AG10803 (cell line): ENCODE measurements at places on chromosomes 7 and 10.

DNA sequence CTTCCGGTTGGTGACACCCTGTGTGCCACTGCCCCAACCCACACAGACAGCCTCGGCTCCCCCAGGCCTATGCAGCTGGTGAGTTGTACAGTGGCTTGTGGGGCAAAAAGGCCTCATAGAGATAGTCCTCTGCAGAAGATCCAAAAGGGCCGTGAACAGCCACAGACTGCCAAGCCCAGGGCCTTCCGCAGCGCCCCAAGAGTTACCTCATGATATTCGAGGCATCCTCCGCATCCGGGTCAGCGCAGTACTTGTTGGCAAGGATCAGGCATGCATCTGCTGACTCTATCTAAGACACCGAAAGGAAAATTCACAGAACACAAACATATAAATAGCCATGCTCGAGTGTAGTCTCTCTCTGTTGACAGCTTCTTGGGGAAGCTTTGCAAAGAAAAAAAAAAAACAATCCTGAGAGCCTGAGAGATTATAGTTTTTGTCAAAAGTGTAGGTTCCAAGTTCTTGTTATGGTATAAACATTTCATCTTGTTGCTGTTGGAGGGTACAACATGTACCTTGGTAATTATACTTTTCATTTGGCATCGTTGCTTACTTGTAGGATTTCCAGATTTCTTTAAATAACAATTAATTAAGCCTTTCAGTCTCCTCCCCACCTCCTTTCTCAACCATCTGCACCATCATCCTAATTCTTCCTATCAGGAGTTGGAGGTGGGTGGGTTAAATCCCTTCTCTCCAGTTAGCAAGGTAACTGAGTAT, 553.0 kb downstream of the KCNMA1 start:
- peak; percentile 4 for DNase-seq

GRCh38 chr7:36084485-36085091, 68.5 kb upstream of the EEPD1 start:
- peak; percentile 58 for DNase-seq

DNA sequence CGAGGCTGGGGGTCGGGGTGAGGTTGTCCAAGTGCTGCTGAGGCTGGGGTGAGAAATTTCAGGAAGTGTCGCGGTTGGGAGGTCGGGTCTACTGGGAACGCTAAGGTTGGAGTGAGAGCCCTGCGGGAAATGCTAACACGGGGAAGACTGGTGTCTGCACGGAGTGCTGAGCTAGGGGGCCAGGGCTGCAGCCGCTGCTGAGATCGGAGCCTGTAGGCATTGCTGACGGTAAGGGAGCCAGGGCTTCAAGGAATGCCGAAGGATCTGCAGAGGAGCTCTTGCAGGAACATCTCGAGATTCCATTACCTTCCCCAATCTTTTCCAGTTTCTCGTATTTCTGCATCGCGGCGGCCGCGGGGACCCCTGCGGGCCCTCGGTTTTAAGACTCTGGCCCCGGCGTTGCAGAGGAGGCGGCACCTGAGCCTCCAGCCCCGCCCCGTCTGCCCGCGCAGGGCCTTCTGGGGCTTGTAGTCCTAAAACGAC, at the start of gene CDK5:
Gene CDK5, minus strand, starts transcription at position 392 of the 483 bp plus-strand sequence. Its CDS starts 49 bp downstream, at position 343.
- no peak for DNase-seq

DNA sequence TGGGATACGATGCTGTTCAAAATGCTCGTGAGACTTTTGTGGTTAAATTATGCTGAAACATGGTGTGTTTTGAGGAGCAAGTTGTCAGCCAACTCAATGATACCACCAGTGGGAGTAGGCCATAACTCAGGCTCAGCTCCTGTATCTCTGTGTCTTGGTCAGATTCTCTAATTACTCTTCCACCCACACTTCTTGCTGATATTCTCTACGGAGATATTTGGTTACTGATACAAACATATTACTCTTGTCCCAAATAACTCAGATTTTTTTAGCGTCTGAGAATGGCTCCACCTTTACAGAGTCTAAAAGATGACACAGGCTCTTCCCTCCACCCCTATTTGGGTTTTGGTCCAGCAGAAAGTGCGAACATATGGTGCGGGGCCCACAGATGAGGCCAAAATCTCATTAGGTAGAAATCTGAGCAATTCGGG, 168.9 kb downstream of the PKD1L1 start:
- no peak for DNase-seq

DNA sequence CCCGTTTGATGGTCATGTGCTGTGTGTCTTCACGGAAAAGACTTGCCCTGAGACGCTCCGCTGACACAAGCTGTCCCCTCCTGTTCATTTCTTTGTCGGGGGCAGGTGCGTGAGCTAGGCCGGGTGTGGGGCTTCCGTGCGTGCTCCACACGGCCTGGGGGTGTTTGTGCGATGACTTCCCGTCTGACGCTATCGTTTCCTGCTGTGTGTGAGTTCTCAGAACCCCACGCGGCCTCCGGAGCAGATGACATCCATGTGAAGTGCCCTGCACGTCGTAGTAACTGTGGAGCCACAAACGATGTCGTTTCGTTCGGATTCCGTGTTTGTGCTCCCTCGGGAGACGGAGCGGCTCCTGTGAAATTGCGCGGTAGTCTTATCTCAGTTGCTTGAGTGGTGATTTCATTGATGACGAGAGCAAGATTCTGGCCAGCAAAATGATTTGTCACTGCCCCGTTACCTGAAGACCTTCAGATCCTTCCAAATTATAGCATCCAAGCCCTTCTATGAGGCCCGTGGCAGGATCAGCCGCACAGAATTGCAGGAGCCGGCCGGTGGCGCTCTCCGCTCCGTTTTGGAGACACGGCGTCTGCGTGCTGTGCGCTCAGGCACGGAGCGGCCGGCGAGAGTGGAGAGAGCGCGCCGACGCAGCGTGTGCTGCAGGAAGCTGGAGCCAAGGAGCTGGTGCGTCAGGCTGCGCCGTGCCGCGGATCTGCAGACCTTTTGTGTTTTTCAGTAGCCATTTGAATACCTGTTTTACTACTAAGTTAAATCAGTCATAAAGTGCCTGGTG, 94.9 kb downstream of the NKX6-2 start:
- DNase-seq, result no peak

DNA sequence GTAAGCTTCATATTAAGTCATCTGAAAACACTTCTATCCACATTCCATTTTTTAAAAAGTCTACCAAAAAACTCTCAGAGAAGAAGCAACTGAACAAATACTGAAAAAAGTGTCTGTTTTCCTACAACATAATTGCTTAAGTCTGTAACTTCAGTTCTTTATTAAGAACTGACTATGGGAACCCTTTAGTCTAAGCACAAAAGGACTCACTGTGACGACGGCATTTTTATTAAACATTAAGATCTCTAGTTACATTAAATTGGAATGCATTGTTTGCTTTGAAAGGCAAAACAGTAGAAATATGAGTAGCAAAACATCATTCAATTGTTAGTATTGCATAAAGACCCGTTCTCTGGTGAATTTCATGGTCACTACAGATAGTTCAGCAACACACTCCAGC, 5.8 kb upstream of the FAM3C start:
- DNase-seq, result peak; percentile 24
